CD4-positive, alpha-beta T cell treated with Interleukin-21 for 1 hour (primary cell): ENCODE measurements at places on chromosomes 5 and 9.

- no peak for DNase-seq
Measured at GRCh38 chr5:169861934-169862333, 118.4 kb downstream of the INSYN2B start.

DNA sequence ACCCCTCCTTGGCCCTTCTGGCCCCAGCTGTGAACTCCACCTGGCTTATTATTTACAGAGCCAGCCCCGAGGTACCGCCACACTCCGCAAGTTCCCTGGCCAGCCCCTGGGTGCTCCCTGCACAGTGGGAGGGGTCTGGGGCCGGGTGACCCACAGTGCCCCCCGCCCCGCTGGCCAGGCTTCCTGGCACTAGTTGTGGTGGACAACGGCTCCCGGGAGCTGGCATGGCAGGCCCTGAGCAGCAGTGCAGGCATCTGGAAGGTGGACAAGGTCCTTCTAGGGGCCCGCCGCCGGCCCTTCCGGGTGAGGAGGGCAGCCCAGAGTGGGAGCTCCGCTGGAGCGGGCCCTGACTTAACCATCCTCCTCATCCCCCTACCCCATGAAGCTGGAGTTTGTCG lies 3.9 kb downstream of the MAMDC4 start:
- DNase-seq: no peak

GRCh38 chr5:54828151-54828550 lies 157.2 kb downstream of the ESM1 start:
- no peak for DNase-seq

DNA sequence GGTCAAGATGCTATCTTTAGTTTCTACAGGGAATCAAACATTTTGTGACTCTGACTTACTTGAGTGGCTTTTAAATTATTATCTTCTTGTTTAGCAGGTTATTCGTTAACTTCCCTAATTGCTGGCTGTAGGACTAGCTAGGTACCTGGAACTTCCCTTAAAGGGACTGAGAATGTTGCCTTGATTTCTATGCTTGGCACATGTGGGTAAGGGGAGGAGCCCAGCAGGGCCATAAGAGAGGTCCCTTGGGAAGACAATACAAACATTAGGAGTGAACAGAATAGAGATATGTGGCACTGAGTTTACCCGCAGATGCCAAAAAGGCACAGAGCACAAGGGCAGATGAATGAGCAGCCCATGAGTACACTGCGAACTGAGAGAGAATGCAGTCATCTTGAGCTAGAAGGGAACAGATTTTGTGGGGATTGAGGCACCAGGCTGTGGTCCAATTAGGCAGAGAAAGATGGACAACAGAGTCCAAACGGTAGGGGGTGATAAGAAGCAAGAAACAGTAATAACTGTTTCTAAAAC lies 9.8 kb downstream of the CKMT2 start:
- DNase-seq: no peak

DNA sequence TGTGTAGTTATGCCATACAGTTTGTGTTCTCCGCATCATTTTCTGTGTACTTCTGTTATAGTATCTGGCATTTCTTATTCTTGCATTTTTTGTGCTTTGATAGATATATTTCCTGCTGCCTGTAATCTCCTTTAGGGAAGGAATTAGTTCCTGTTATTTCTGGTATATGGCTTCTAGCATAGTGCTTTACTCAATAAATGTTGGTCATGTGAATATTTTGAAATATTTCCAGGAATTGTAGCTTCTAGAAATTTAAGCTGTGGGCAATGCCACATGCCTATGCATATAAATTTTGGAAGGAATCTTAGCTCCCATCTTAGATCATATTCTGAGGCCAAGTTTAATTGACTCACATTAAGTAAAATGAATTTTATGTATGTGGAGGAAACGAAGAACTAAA lies 11.5 kb upstream of the PRRC1 start:
- no peak for DNase-seq

DNA sequence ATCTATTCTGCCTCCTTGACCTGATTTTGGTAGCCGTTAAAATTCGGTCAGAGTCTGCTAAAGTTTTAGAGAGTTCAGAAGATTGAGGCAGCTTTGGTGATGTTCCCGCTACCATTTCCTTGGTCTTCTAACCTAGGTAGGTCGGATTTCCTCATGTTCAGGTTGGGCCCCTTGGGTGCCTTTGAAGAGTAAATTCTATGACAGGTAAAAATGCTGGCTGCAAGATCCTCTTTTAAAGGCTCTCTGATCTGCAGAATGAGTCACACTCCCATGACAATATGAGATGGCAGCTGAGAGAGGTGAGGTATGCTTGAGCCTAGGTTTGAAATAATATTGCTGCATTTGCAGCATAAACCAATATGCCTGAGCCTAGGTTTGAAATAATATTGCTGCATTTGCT lies 198.9 kb downstream of the TSSK1B start:
- no peak for DNase-seq

- DNase-seq: no peak
Measured at GRCh38 chr5:56625541-56625940, 189.8 kb upstream of the MAP3K1 start.

GRCh38 chr9:105332471-105332870 lies 88.0 kb downstream of the SLC44A1 start:
- no peak for DNase-seq

- no peak for DNase-seq
Measured at GRCh38 chr9:86586144-86586494, 231.9 kb upstream of the TUT7 start.

DNA sequence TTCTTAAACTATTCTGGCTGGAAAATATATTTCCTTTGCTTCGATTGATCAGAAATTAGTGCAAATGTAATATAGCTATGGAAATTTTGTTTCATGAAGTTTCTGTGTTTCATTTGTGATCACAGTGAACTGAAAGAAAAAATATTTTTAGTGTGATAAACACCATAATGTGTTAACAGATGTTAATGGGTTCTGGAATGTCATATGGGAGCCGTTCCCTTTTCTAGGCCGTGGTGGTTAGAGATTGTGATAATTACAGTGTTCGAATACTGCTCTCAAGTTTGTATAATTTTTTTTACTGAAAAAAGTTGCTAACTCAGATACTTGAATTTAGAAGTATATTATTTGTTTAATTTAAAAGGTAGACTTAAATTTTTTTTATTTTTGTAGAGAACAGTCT lies 19.3 kb downstream of the GAPVD1 start:
- DNase-seq: no peak

DNA sequence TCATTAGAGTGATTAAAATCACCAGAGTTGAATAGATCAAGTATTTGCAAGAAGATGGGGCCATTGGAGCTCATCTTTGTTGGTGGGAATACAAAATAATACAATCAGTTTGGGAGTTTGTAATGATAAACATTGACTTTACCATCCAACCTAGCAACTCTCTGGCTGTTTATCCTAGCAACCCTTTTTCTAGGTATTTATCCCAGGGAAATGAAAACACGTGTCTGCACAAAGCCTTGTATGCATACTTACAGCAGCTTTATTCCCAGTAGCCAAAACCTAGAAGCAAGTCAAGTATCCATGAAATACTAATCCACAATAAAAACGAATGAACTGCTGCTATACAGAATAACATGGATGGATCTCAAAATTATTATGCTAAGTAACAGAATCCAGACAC lies 152.7 kb upstream of the DAB2 start:
- no peak for DNase-seq

GRCh38 chr5:56088431-56088949 lies 93.7 kb upstream of the IL6ST start:
- DNase-seq: no peak

GRCh38 chr9:120447959-120448500 lies 131.9 kb downstream of the CDK5RAP2 start:
- no peak for DNase-seq

- DNase-seq: no peak
Measured at GRCh38 chr9:128512820-128513219, 8.3 kb downstream of the GLE1 start.

DNA sequence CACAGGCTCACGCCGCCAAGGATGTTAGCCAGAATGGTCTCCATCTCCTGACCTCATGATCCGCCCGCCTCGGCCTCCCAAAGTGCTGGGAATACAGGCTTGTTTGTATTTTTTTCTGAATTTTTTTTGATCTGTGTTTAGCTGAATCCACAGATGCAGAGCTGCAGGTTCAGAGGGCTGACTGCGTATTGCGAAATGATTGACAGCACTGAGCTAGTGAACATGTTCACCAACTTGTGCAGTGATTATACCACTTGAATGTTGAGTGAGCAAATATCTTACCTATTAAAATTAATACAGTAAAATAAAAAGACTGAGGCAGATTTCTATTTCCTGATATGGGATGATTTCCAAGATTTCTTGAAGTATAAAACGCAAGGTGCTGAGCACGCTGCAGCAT lies 123.1 kb upstream of the PHYKPL start:
- DNase-seq: no peak

- no peak for DNase-seq
Measured at GRCh38 chr5:80282054-80282453, 26.2 kb upstream of the SERINC5 start.

- DNase-seq: no peak
Measured at GRCh38 chr9:127177665-127178265, 55.3 kb upstream of the ANGPTL2 start.

GRCh38 chr5:65775476-65775875 lies 53.5 kb downstream of the NLN start:
- DNase-seq: no peak

DNA sequence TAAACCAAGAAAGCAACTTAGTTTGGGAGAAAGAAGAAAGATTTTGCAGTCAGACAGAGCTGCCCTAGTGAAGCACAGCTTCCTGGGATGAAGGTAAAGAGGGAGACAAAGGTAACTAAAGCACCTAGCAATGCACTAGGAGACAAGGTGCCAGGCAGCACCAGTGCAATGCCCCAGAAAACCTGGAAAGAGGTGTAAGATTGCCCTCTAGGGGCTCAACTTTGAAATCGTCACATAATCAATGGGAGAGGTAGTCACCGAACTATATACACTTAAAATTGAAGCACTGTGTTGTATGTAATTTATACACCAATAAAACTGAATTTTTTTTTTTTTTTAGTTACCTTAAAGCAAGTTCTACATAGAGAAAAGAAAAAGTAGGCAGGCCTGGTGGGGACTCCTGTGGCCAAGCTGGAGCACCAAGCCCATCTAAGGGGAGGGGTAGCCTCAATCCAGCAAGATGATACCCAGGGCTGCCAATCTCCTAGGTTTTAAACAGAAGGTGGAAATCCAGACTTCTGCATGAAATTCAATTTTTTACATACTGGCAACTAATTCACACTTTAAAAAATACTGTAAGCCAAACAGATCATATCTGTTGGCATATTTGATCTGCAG lies 48.2 kb downstream of the CDK5RAP2 start:
- no peak for DNase-seq
